Fibroblast of the conjunctiva (primary cell): ENCODE measurements at places on chromosomes 3 and 15.
A peak's percentile ranks its signal among the peaks of the same experiment; 100 is the strongest.

- DNase-seq: no peak
Measured at GRCh38 chr15:62933386-62933785, 109.2 kb upstream of the TPM1 start.

DNA sequence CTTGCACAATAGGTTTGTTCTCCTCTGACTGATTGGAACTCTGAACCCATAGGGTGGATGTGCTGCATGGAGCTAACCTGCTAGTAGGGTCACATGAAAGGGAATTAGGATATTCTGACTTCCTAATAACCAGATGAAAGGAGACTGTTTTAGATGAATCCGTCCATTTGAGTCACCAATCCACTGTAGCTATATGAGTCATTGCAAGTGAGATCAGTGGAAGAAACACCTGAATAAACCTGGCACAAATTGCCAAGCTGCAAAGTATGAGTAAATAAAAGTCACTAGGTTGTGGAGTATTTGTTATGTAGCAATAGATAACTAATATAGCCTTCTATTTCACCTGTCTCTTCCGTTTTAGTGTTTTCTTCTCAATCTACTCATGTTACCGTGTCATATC lies 584.4 kb downstream of the PDCD6IP start:
- no peak for DNase-seq

- no peak for DNase-seq
Measured at GRCh38 chr15:83164771-83165404, 42.7 kb downstream of the HDGFL3 start.

DNA sequence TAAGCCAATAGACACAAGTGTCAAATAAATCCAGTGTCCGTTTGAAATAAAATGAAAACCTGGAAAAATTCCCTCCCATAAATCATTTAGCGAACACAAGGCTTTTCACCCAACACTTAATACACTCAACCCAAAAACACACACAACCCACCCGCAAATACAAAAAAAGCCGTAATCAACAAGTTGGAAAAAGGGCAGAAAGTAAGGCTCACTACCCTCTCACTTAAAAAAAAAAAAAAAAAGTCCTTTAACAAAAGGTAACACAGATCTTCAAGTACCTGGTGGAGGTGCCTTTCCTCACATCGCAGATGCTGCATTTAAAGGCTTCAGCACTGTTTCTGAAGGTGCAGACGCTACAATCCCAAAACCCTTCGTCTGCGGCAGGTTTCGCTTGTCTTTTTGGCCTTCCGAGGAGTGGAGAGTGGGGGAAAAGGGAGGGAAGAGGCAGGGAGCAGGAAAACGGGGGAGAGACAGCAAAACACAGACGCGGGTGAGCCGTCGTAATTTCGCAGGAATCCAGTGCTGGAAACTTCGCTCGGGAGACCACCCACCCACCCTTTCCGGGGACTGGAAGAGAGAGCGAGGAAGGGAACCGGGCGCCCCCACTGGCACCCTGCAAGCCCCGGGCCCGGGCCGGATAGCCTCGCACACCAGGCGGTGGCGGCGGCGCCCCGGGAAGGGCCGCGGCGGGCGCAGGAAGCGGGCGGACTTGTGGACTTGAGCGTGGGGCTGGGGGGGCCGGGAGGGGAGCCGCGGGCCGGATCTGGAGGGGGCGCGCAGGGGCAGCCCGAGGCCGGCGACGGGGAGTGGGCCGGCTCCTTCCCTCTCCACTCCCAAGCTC lies 401.8 kb downstream of the SHQ1 start:
- no peak for DNase-seq

DNA sequence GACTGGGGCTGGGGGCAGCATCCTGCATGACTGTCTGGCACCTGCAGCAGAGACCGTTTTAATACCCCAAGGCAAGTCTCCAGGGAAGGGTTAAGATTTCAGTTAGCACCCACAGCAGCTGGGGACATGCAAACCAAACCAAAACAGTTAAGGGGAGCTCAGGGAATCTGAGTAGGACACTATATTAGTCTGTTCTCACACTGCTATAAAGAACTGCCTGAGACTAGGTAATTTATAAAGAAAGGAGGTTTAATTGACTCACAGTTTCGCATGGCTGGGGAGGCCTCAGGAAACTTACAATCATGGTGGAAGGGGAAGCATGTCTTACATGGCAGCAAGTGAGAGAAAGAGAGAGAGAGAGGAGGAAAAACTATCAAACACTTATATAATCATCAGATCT lies 25.3 kb downstream of the GALNT15 start:
- no peak for DNase-seq

DNA sequence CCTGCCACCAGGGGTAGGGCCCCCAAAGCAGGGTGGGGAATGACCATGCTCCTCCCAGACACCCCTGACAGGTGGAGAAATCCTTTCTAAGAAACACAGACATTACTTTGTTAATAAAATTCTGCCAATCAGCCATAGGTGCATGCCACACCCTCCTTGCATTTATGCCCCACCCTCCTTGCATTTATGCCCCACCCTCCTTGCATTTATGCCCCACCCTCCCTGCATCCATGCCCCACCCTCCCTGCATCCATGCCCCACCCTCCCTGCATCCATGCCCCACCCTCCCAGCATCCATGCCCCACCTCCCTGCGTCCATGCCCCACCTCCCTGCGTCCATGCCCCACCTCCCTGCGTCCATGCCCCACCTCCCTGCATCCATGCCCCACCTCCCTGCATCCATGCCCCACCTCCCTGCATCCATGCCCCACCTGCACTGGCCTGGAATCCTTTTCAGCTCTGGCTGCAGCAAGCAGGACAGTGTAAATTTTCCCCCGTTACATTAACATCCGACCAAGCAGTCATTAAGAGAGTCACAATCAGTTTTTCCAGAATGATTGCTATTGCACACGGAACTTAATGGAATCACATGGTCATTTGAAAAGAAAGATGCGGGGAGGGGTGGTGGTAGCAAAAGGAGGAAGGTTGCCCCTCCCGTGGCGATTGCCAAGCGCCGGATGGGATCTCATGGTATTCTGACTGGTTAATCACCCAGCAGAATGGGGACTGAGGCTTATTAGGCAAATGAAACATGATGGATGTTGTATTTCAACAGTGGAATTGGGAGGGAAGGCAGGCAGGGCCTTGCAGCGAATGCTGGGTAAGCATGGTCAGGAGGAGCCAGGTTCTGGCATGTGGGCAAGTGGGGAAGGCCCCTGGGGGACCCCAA lies 91.2 kb downstream of the TLE3 start:
- no peak for DNase-seq

GRCh38 chr3:6491768-6492167 lies 369.1 kb upstream of the GRM7 start:
- DNase-seq: no peak

- peak; percentile 100 for DNase-seq
Measured at GRCh38 chr3:153161138-153161713, 800 bp upstream of the RAP2B start.

DNA sequence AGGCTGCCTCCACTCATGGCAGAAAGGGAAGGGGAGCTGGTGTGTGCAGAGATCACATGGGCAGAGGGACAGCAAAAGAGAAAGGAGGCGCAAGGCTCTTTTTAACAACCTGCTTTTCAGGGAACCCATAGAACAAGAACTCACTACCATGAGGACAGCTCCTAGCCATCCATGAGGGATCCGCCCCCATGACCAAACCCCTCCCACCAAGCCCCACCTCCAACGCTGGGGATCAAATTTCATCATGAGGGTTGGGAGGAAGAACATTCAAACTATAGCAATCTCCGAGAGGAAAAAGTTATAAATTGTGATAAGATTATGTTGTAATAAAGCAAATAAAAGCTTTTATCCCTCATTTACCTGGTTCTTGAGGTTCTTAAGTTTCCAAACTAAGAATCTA lies 84.7 kb upstream of the LMCD1 start:
- DNase-seq: no peak
